ENCODE measurements at places on chromosomes 6 and 20.

GRCh38 chr6:166597711-166598440, 11.4 kb upstream of the RAMACL start:
- no peak for DNase-seq

DNA sequence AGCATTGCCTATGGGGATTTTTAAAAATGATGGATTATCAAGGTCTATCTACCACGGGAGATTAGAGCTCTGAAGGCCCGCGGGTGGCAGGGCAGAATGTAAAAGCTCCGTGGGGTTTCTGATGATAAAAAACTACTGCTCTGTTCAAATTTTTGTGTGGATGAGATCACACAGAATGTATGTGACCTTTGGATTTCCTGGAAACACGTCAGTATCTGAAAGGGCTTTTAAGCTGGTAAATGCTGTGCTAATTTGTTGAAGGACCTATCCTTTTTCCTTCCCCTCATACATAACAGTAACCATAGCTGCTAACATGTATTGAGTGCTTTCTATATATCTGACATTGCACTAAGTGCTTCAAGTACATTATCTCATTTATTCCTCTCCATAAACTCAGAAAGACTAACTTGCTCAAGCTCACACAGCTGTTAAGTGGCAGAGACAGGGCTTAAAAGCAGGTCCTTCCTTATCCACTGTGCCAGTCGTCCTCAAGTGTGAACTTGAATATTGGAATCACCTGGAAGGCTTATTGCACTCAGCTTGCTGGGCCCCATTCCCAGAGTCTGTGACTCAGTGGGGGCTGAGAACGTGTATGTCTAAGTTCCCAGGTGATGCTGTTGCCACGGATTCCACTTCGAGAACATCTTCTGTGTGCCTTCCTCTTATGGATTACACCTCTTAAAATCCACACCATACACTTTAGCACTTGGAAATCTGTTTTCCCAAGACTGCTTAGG, 1.9 kb upstream of the TMEM242 start:
- no peak for DNase-seq

GRCh38 chr20:13625304-13625979, 13.3 kb downstream of the TASP1 start:
- no peak for DNase-seq

DNA sequence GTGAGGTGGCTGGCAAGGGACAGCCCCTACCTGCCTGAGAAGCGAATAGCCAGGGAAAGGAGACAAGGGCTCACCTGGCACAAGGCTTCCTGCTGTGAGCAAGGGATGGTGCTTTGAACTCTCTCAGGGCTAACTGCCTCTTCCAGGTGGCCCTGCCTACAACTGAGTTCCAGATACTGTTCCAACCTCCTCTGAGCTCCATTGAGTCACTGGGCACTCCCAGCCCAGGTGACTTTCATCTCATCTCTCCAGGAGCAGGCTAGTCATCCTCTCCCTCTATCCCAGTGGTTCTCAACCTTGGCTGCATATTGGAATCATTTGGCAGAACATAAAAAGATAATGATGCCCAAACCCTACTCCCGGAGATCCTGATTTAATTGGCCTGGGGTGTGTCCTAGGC, 374.0 kb upstream of the ZFP64 start:
- DNase-seq: no peak

GRCh38 chr6:10595731-10596664, 74.8 kb downstream of the GCNT2 start:
- no peak for DNase-seq
